ENCODE measurements at places on chromosomes 7 and 10.

DNA sequence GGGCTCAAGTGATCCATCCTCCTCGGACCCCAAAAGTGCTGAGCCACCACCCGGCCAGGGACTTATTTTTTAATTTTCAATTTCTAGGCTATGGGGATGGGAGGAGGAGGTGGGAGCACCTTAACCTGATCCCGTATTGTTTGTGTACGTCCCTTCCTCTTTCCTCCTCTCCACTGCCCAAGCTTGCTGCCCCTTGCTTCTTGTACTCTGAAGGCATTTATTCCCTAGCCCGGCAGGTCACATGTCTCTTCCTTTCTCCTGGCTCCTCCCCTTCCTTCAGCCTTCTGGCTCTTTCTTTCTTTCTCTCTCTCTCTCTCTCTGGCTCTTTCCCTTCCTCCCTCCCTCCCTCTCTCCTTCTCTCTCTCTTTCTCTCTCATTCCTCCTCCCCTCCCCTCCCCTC is 56.0 kb downstream of the COL26A1 start:
- DNase-seq, result no peak

DNA sequence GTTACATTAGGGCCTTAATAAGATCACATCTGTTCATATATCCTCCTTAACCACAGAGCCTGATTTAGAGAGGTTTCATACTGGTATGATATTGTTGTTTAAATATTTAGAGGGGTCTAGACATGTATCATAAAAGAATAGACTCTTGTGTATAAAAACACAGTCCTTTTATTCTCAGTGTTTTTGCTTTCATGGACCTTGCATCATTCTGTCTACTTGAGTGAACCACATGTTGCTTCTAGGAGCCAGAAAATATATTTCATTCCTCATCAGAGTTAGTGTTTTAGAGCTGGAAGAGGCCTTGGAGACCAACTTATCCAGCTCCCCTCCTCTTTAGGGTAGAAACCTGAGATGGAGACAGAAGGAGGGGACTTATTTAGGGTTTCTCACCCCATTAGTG is 312.8 kb downstream of the LRMDA start:
- DNase-seq, result no peak

- no peak for DNase-seq
These were observed 22.5 kb upstream of the HIBADH start for GRCh38 chr7:27685209-27685608.

DNA sequence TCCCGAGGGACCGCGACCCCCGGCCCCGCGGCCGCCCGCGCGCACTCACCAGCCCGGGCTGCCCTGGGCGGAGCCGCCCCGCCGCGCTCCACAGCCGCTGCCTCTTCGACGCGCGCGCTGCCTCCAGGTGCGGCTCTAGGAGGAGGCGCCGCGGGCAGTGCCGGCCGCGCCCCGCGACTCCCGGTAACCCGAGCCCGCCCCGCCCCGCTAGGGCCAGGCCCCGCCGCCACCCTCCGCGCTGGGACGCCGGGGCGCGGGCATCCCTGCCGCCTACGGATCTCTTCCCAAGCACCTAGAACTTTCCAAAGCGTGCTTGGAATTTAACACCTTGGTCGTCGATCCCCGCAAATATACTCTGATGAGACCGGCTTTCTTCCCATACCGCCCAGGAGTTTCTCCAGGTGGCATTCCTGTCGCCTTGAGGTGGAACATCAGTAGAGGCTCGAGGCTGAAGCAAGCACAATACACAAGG is at the start of gene SLC26A5:
Gene SLC26A5, minus strand, starts transcription at position 159 of the 472 bp plus-strand sequence. CDS start 24,693 bp downstream, outside the sequence.
- no peak for DNase-seq

DNA sequence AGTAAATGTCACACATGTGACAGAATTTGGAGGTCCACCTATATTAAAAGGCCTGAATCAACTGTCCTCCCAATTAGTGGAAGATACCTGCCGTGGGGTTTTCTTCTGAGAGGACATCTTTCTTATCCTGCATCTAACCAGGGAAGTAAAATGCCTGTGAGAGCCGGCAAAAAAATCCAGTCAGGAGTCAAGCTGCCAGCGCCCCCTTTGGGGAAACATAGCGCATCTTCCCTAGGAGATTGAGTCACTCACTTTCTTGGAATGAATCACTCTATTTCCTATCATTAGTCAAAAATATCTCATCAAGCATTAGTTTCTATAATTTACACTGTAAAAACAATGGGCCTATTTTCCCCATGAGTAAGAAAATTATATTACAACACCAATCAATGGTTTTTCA is 66.4 kb upstream of the ANK3 start:
- DNase-seq, result no peak

DNA sequence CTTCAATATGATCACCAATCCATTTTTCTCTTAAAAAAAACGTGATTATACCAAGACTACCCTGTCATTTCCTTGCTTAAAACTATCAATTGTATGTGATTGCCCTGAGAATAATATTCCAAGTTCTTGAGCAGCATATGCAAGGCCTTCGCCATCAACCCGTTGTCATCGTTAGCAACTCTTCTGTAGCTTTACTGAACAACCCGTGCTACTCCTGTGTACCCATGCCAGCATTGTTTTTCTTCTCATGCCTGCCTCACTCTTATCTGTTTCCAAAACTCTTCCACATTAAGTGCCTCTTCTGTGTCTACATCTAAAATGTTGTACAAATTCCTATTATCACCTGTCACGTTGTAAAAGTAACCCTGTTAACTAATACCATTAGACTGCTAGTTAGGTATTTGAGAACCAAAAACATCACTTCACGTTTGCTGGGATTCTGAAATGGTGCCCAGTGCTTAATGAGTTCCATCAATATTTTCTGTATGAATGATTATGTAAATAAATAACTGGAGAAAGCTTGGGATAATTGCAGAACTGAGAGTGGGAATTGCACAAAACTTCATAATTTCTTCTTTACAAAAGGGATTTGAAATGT is 10.5 kb downstream of the CAV2 start:
- no peak for DNase-seq

- no peak for DNase-seq
These were observed 218.5 kb downstream of the GRID1 start for GRCh38 chr10:86148117-86148516.

DNA sequence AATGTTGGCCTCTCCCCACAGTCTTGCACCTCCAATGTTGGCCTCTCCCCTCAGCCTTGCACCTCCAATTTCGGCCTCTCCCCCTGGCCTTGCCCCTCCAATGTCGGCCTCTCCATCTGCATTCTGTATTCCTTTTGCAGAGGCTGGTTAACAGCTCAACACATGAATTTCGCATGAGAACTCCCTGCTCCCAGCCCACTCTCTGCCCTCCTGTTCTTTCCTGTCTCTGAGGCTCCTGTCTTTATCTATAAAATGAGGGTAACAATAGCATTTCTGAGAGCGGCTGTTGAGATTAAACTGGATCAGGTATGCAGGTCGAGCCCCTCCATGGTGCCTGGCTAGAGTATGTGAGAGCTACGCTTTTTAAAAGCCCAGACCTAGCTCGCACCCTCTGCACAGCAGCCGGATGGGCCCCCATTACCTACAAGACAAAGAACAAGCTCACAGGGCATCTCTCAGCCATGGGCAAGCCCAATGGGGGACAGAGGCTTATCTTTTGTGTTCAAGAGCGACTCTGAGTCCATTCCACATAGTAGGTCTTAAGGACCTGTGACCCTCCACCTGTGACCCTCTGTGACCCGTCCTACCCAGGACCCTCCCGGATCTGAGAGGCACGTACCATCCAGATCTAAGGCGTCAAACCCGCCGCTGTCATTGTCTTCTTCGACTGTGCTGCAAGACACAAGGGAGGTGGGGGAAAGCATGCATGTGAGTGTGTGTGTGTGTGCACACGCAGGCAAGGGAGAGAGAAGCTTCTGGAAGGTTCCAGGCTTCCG is 82.2 kb upstream of the GNA12 start:
- DNase-seq, result no peak

GRCh38 chr10:10164848-10165247 is 852.8 kb upstream of the CELF2 start:
- DNase-seq, result no peak

DNA sequence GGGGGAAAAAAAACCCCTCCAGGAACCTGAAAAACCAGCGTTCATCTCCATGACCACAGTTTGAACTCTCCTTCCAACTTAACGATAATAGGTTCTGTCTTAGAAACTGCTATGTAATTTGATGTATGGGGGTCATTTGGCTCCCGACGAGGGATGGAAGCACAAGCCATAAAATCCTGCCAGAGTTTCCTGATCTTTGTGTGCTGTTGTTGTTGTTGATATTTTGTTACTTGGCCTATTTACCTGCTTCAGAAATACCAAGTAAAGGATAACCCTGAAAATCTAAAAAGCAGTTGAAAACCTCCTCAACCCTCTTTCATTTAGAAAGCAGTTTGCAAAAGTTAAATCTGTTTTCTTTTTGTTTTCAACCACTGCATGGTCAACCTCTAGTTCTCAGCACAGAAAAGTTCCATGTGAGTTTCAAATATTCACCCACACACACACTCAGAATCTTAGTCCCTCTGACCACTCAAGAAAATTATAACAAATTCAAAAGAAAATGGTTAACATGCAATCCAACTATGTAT is 9.3 kb upstream of the HOXA2 start:
- DNase-seq, result no peak

- no peak for DNase-seq
These were observed 969.9 kb downstream of the KCNMA1 start for GRCh38 chr10:76667408-76668370.

- no peak for DNase-seq
These were observed 174.0 kb upstream of the TCF7L2 start for GRCh38 chr10:112775892-112776674.

DNA sequence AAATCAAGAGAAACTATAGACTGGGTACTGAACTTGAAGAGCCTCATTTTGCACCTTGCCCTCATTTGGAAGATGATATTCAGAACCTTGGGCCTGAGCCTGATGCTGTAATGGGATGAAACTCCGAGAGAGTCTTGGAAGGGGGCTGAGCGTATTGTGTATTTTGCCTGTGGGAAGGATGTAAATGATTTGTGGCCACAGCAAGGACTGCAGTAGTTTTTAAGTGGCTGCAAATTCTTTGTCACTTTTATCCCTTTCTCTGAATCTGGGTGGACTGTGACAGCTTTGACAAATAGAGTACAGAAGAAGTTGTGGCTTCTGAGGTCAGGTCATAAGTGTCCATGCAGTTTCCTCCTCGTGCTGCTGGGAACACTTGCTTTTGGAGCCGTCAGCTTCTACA is 221.2 kb downstream of the ADRA2A start:
- DNase-seq, result no peak

DNA sequence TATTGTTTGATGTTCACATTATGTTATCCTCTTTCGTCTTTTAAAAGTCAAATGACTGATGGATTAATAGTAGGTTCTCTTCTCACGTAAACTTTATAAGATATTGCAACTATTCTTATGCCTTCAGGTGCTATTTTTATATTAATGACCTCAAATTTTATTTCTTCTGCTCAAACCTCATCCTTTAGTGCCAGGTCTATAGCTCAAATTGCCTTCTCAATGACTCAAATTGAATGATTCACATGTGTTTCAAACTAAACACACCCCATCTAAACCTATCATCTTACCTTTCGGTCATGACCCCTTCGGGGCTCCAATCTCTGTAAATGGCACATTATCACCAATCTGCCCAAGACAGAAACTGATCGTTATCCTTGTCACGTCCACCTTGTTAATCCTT is 22.0 kb upstream of the LIPF start:
- no peak for DNase-seq

- DNase-seq, result no peak
These were observed 113.9 kb upstream of the NPS start for GRCh38 chr10:127435246-127435645.

DNA sequence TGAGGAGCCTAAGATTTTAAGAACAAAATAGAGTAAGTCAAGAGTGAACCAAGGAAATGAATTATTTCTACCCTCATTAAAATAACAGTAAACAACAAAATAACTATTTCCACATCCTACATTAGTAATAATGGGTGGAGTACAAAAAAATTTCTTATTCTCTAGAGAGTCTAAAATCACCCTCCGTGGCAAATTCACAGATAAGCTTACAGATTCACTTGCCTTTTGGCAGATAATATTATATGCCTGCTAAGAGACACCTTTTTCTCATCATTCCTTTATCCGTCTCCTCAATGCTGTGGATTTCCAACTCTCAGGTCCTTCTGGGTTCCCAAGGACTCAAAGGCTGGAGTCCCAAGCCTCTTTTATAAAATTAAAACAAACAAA is 2.2 kb upstream of the EPC1 start:
- no peak for DNase-seq

DNA sequence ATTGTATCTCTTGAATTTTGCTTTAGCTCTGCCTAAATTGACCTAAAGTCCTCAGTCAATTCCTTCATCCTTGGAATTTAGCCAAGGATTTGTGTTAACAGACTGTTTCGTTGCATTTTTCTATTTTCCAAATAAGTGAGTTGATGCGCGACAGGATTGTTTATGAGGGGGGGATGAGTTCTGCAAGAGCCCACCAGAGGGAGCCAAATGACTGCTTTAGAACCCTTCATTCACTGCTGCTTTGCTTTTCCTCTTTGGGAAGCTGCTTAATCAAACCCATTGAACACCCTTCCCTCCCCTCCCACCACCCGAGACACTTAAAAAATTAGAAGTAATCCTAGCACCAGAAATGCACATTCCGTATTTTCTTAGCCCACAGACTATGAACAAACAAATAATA is 33.7 kb upstream of the PTF1A start:
- DNase-seq, result peak; percentile 19

- no peak for DNase-seq
These were observed 122.4 kb downstream of the PAXIP1 start for GRCh38 chr7:154880513-154880912.

GRCh38 chr7:122987463-122987862 is 8.0 kb downstream of the TAS2R16 start:
- no peak for DNase-seq

- DNase-seq, result no peak
These were observed 170.1 kb upstream of the SEMA3A start for GRCh38 chr7:84364708-84365107.

DNA sequence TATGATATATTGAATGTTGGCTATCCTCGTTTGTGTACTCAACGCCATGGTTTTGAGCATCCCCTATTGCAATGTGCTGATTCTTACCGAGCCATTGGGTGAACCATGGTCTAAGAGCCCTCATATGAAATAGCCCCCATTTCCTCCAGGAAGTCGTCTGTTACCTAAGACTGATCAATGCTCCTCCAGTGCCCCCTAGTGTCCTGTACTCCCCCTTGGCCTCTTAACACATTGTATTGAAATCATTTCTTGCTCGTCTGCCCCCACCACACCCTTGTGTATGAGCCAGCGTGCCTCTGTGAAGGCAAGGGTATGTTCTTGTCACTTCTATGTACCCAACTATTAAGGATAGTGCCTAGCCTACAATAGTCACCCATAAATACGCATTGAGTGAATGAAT is 11.2 kb upstream of the SLC35B4 start:
- DNase-seq, result no peak

Measured in bone marrow (tissue), 2 donors.